Activated CD4-positive, alpha-beta T cell treated with anti-CD3 and anti-CD28 coated beads for 24 hours (primary cell): ENCODE measurements at places on chromosomes 13 and 19.

DNA sequence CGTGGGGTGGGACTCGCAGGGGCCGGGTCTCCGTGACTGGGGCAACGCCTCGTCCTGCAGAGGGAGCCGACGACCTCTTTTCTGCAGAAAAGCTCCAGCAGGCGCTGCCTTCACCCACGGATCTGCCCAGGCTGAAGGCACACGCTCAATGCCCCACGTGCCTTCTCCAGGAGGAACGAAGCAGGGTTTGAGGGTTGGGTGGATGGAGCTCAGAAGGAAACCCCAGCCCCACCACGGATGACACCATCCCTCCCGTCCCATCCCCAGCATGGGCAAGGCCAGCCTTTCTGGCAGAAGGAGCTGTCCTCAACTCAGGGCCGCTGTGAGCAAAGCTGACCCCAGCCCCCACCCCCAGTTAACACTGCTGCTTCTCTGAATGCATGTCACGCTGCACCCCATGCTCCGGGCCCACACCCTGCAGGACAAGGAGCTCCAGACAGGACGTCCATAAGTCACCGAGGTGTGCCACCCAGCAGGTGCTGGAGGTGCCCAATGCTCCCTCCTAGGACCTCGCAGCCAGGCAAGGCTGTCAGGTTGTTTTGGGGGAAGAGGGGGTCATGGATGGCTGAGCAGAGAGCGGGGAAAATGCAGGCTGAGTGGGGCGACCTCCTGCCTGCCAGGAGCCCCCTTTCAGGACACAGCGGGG, 7.4 kb downstream of the C19orf25 start:
- DNase-seq, result no peak

DNA sequence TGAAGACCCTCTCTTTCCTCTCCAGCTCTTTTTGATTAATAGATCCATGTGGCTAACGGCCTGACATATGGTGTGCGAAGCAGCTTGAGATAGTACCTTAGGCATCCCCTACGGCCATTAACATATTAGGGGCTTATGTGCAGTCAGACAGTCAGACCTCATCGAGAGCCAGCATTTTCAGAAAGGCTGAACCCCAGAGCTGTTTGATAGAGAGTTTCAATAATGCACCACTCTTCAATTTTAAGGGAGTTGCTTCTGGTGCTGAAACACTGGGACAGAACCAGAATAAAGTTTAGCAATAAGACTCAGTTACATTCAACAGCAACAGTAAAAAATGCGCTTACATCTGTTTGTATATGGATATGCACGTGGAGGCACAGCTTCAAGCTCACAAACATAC, 10.8 kb downstream of the POU4F1 start:
- no peak for DNase-seq

- peak; percentile 98 for DNase-seq
These were observed at the start of gene HNRNPL for GRCh38 chr19:38849860-38850435. HNRNPL (minus strand) TSS chr19:38849986; CDS start chr19:38849966, 20 bp downstream.

DNA sequence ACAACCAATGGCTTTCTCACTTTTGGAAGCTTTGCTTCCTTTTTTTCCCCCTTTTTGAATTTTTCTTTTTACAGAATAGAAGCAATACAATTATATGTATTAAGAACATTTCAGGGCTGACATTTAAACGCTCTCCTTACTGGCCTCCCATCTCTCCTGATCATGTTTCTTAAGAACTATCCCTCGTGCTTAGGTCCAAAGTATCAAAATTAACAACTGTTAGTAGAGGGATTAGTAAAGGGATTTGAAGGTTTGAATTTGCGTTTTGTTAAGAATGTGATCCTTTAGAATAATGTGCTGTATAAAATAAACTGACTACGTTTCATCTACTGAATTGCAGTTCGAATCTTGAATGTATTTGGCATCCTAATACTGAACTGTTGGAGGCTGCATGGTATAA, 424.8 kb downstream of the DIAPH3 start:
- no peak for DNase-seq

DNA sequence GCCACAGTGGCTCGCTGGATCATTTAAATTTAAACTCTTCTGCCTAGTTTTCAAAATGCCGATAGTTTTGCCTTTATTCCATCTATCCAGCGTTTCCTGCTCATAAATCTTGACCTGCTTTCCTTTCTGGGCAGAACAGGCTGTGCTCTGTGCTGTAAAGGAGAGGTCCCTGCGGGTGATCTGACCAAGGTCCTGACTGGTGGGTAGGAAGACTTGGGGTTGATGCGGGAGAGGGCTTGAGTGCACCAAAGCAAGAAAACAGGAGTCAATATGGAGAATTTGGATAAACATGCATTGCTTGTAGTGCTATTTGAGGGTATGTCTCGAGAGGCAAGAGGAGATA, 533.6 kb downstream of the MYO16 start:
- DNase-seq, result no peak

DNA sequence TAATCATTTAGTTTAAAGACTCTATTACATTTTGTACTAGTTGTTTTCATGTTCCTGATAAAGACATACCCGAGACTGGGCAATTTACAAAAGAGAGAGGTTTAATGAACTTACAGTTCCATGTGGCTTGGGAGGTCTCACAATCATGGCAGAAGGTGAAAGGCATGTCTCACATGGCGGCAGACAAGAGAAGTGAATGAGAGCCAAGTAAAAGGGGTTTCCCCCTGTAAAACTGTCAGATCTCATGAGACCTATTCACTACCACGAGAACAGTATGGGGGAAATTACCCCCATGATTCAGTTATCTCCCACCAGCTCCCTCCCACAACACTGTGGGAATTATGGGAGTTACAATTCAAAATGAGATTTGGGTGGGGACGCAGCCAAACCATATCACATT, 129.2 kb downstream of the PAN3 start:
- DNase-seq, result no peak

DNA sequence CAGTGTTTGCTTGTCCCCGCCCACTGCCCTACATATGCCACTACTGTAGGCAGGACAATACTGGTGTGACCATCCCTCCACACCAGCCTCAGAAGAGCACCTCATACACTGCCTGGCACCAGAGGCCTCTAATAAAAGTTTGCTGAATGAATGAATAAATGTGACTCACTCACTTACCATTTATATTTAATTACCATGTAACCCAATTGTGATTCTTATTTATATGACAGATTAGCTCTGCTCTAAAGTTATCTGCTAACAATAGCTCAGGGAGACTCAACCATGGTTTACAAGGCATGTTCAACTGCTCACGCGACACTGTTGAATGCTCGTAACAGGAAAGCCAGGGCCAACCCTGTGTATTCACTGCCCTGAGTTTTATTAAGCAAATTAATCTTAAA, 66.0 kb upstream of the DOCK9 start:
- DNase-seq, result no peak

DNA sequence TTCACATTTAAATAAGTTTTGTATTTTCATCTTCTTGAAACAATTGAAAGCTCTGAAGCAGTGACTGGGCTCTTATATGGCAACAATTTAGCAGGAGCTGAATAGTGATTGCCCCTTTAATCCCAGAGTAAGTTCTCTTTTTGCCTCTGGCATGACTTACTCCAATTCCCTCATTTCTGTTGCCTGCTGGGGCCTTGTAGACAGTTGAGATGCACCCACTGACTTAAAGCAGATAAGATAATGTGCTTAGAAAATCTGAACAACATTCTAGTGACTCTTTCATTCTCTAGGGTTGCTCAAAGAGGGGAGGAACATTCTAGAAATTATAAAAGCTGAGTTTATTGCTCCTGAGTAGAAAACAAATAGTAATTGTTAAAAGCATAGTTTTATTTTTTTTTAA, 52.8 kb downstream of the AKAP11 start:
- no peak for DNase-seq

DNA sequence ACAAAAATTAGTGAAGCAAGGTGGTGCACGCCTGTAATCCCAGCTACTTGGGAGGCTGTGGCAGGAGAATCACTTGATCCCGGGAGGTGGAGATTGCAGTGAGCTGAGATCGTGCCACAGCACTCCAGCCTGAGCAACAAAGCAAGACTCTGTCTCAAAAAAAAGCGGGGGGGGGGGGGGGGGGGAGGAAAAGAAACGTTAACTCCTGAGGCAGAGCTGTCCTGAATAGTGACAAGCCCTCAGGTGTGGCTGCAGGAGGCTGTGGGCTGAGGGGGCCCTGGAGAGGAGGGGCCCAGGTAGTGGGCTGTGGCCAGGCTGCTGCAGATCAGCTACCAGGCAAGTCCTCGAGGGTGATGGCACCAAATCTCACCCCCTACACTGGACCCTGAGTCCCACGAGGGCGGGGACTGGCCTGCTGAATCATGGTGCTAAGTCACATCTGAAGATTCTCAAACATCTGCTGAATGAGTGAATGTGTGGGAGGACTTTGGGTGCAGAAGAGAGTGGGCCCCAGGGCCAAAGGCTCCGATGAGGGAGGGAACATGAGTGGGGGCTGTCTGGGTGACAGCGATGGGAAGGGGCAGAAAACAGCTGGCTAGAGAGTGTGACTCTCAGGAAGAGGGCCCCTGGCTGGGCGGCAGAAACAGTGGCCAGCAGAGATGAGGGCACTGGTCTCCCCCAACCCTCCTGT, 24.6 kb upstream of the ATP1A3 start:
- no peak for DNase-seq

GRCh38 chr19:51490676-51491075, 10.9 kb downstream of the SIGLEC12 start:
- DNase-seq, result no peak

- no peak for DNase-seq
These were observed 36.4 kb upstream of the EHD2 start for GRCh38 chr19:47676811-47677210.

- DNase-seq, result no peak
These were observed 51.8 kb downstream of the CRTC1 start for GRCh38 chr19:18735324-18735723.

DNA sequence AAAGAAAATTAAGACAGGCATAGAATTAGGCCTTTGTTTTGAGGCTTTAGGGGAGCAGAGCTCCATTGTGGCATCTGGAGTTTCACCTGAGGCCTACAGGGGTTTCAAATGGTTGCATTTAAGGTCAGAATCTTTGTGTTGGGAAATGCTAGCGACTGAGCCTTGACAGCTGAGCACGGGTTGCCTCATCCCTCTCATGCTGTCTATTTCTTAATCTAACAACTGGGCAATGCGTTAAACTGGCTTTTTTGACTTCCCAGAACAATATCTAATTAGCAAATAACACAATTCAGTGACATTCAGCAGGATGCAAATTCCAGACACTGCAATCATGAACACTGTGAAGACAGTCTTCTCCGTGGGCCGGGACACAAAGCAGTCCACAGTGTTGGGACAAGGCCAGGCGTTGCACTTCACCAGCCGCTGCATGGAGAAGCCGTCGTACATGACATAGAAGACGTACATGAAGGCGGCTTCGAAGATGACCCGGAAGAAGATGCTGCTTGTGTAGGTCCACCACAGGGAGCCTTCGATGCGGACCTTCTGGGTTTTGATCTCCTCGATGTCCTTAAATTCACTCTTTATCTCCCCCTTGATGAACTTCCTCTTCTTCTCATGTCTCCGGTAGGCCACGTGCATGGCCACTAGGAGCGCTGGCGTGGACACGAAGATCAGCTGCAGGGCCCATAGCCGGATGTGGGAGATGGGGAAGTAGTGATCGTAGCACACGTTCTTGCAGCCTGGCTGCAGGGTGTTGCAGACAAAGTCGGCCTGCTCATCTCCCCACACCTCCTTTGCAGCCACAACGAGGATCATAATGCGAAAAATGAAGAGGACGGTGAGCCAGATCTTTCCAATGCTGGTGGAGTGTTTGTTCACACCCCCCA, 3.8 kb downstream of the GJB2 start:
- DNase-seq, result no peak

GRCh38 chr19:17606590-17607185, 51.2 kb downstream of the COLGALT1 start:
- DNase-seq, result no peak

DNA sequence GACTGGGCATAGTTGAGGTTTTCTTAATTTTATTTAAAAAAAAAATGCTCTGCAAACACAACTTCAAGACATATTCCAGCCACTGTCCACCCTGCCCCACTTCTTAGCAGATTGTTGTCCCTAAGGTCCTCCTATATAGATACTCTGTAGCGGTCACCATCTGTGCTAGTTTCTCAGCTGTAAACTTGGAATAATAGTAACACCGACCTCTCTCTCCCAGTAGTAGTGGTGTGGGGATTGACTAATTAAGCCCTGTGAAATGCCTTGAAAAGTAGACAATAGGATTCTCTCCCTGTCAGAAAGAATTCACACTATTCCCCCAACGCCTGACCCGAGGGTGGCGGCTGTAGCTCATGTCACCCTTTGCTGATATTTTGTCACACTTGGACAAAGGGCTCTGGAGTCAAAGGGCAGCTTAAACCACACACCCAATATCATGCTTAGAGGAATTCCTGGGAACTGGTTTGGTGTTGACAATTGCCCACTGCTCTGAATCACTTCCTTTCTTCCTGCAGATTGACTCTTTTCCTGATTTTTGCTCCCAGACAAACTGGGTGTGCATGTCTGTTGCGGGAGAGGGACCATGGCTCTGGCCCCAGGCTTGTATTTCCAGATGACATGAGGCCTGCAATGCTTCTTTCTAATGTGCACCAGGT, 9.2 kb upstream of the SERP2 start:
- DNase-seq, result no peak

DNA sequence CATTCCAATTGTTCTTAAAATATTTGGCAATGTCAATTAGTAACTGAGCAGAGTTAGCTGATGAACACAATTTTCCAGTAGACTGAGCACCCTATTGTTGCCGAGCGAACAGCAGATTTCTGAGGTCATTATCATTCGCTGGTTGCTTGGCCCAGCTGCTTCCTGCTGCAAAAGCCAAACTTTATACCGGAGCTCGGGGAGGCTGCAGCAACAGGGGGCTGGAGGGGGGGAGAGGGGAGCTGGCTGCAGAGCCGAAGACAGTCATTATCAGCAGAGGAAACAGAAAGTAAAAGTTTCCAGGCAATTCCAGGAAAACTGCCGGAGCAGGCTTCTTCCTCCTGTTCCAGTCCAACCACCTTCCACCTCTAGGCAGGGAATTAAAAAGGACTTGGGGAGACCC, 77.9 kb downstream of the ZNF536 start:
- no peak for DNase-seq

DNA sequence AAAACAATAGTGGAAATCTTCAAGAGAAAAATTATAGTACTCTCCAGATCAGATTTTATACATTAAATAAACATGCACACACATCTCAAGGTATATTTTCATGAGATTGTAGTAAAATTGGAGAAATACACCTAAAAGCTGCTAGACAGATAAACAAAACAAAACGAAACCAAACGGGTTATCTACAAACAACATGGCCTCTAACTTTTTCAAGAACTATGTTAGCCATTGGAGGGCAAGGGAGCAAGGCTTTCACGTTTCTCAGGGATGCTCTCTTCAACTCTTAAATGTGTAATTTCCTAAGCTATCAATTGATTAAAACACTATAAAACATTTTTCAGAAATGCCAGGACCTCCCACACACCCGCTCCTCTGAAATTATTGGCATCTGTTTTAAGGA, 1262.4 kb upstream of the PCDH20 start:
- DNase-seq, result no peak
